Activated CD4-positive, alpha-beta memory T cell treated with anti-CD3 and anti-CD28 coated beads, Interleukin-2, amount 10 ng/mL, durations not matched to agents 7 days and 5 days (primary cell): ENCODE measurements at places on chromosomes 4 and X.

DNA sequence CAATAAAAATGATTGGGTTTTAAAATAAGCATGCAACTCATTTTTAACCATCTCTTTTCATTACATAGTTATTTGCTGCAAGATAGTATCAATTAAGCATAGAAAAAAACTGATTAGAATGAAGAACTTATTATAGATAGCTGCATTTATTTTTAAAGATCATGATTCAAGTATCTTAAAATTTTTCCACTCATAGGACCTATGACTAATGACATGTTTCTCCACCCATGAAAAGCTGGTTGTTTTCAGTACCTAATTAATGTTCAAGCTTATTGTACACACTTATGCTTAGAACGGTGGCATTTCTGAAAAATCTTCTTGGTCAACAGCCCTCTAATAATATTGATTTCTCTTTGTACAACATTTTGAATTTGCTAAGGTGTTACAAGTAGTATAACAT lies 193.5 kb upstream of the PITX2 start:
- no peak for DNase-seq

GRCh38 chrX:129566073-129566472 lies 26.0 kb downstream of the OCRL start:
- DNase-seq = no peak

DNA sequence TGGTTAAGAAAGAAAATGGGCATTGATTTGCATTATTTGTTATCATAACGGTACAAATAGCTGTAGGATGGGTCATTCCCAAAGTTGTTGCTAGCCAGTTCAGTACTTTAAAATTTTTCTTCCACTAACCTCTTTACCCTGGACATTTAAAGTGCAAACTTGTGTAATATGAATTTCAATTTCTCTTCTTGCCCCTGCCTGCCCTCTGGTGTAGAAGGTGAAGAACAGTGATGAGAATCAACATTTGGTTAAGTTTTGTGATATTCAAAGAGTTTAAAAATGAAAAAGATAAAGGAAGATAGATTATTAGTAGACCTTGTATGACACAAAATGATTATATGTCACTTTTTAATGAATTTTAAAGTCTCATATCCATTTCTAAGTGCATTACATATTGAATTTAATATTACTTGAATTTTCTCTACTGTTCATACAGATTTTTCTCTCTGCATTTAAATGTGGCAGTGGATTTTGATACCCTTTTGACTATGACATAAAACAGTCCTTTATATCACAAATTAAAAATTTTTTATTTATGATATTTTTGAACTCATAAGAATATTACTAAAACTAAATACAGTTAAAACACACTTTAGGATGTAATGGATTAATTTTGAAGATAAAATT lies 337.7 kb downstream of the BMPR1B start:
- DNase-seq = no peak

DNA sequence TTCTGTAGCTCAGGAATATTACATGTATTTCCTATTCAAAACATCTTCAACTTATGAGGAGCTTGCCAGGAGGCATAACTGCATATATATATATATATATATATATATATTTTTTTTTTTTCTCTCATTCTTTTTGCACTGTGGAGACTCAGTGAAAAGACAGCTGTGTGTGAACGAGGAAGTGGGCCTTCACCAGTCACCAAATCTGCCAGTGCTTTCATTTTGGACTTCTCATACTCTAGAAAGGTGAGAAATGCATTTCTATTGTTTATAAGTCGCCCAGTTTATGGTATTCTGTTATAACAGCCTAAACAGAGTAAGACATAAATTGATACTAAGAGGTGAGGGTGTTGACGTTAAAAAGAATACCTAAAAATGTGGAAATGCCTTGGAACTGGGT lies 710.6 kb downstream of the TRAM1L1 start:
- DNase-seq = no peak

DNA sequence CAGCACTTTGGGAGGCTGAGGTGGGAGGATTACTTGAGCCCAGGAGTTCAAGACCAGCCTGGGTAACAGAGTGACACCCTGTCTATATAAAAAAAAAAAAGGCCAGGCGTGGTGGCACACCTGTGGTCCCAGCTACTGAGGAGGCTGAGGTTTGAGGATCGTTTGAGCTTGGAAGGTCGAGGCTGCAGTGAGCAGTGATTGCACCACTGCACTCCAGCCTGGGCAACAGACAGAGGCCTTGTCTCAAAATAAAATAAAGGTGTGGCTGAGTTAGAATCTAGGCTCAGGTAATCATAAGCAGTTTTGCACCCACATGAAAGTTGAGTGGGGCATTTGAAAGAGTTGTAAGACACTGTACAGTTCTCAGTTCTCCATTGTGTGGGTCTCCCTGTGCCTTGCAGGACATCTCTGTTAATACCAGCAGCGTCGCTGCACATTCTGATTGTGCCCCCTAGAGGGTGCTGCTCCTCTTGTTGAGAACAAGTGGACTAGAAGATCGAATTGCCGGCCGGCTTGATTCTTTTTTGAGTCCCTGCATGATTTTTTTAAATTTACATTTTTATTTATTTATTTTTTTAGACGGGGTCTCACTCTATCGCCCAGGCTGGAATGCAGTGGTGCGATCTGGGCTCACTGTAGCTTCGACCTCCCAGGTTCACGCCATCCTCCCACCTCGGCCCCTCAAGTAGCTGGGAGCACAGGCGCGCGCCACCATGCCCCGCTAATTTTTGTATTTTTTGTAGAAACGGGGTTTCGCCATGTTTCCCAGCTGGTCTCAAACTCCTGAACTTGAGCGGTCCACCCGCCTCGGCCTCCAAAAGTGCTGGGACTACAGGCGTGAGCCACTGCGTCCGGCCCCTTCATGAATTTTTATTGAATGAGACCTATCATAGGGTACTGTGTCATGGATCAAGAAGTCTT lies 73.6 kb upstream of the RBMX start:
- peak; percentile 65 for DNase-seq

GRCh38 chrX:107760304-107761077 lies 15.1 kb downstream of the TSC22D3 start:
- DNase-seq = no peak

GRCh38 chr4:79833857-79834256 lies 239.2 kb downstream of the ANTXR2 start:
- DNase-seq = no peak

GRCh38 chr4:185165605-185166063 lies 22.6 kb downstream of the SLC25A4 start:
- DNase-seq = no peak

DNA sequence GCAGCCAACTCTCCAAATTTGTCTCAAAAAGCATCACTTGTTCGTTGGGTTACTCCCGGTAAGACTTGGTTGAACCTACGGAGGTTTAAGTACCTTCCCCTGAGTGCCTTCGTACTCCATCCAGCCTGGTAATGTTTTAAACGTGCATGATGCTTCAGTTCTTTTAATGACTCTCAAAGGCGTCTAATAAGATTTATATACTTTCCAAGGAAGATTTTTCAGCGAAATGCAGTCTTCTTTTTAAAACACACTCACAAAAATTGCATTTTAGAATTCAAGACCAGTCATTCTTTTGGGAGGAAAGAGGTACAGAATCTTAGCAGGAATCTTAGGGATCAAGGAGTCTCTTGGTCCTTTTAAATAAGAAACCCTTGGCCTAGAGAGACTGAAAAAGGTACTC lies 430 bp upstream of the TRPC3 start:
- DNase-seq = no peak

DNA sequence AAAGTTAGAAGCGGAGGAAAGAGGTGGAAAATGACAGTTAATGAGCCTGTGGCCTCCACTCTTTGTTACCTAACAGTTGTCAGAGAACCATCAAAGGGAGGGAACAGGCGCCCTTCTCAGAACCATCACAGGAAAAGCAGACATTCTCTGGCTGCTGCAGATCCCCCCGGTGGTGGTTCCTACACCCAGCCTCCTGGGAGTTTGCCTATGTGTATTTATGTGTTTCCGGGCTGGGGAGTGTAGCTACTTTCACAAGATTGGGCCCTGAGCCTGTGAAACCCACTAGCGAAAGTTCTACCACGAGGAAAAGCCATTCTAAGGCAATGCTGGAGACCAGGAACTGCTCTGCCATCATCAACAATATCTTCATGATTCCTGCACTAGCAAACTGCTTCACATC lies 52.7 kb upstream of the BCOR start:
- DNase-seq = no peak

DNA sequence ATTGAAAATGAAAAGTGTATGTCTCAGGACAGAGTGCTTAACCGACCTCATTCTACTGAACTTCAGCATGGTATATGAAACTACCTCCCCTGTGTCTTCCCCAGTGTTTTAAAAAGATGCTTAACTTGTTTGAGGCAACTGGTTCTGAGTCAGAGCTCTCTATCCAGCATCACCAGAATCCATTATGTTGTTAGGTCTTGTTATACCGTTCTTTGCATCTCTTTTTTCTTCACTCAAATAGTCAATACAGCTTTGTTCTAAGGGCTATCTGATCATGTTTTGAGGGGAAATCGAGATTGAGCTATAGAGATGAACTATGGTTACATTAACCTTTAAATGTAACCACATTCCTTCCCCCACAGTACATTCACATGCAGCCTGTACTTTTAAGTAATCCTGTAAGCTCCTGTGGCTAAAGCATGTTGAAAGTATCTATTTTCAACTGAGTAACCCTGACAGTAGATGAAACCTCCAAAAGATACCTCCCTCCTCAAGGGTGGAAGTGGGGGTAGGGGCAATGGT lies 514.4 kb downstream of the RPA4 start:
- no peak for DNase-seq

DNA sequence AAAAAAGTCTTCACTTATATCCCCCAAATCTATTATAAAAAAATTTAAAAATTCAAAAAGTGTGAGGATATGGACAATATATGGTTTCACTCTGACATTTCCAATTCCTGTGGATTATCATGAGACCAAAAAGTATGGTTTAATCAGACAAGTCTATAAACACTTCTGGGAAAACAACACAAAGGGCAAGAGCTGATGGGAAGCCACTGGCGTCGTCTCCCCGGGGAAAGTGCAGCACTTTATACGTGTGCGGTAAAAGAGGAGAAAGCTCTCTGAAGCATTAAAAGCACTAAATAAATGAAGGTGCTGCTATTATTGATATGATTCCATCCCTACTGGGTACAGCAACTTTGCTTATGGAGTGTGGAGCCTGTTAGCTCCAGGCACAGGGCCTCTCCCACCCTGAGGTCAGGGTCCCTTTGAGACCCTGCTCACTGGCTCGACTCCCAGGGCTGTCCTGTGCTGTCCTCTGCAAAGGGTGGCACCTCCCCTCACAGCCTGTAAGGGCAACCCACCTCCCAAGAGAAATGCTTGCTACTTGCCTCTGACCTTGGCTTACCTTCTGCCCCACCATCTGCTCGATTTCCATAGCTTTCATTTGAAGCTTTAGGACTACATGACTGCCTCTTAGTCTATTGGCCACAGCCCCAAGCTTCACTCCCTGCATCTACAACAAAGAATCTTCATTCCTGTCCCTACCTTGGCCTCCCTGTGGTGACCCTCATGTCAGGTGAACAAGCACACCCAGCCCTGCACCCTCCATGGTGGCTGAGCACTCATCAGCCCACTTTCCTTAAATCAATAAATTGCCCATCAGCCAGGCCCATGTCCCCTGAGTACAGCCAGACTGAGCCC lies 248.6 kb downstream of the HNRNPD start:
- DNase-seq = no peak

DNA sequence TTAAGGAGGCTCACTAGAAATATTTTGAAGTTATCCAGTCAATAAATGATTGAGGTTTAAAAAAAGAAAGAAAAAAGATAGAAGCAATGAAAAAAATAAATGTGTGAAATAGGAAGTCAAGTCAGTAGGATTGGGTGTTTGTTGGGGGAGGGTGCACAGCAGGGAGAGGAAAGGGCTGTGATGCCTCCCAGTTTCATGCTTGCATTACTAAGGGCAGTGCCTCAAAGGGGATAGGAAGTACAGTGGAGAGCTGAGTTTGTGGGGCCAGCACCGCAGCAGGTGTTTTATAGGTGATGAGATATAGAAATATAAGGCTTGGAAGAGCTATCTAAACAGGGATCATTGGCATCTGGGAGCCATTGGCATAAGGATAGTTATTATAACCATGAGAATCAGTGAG lies 919.2 kb downstream of the STIM2 start:
- DNase-seq = no peak

GRCh38 chrX:65035446-65035770 lies 59.2 kb upstream of the ZC4H2 start:
- no peak for DNase-seq

- DNase-seq = no peak
Measured at GRCh38 chr4:87941537-87942392, 33.7 kb upstream of the SPP1 start.

GRCh38 chr4:123255971-123256370 lies 140.6 kb upstream of the SPRY1 start:
- DNase-seq = no peak

DNA sequence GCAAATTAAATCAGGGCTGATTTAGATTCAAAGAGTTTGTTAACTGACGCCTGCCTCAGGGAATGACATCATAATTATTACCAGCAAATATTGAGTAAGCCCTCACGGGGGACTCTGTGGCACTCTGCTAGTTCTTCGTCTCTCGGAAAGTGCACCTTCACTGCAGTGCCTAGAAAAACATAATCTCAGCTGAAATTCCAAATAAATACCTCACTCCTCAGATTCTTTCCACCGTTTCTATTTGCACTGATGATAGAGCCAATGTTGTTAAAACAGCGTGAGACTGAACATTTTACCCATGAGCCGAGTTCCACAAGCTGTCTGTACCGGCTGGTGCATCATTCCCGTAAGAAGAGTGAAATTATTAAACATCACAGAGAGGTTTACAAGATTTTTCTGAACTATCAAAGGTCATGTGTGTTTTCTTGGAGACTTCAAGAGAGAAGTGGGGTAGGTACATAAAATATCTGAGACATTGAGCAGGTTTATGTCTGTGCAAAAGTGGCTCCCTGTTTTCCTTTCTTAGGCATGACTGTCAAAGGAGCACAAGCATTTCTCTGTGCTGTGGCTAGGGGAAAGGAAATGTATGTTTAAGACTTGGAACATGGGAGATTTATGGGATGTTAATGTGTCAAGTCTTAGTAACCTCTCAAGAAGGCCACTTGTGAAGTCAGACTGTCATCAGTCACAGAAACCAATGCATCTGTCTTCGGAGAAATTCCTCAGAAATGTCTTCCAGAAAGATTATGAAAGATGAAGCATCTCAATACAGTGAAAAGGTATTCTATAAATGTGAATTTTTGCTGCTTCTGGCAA lies 119.6 kb downstream of the CBLL2 start:
- no peak for DNase-seq

- DNase-seq = peak; percentile 50
Measured at GRCh38 chrX:132622130-132622529, 133.3 kb upstream of the MBNL3 start.

DNA sequence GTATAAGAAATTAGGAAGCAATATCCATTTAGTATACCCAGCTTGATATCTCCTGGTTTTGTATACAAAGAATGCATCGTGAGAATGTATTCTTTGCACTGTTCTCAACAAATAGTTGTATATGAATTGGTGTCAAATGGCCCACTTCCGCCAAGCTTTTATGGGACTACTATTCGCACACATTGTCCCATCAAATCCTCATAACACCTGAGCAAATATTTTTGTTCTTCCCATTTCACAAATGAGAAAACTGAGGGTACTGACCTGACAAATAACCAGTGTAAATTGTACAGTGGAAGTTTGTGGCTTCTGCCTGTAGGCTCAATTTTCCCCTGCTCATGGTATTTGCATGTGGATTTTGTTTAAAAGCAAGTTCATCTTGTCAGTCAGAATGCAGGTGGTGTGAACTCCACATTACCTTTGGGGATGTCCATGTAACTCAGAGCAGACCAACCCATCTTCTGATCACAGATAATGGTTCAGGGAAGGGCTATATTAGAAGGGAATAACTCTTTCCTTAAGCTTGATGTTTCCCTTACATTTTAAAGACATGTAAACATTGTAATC lies 51.5 kb upstream of the FAM241A start:
- no peak for DNase-seq

- no peak for DNase-seq
Measured at GRCh38 chr4:88138561-88138960, 19.9 kb downstream of the ABCG2 start.
